ENCODE measurements at places on chromosomes 3 and 15. TPM values are rescaled to one million over a fixed set of nuclear protein-coding genes. Genes with fewer than 3 reads are reported as not detected.

GRCh38 chr3:171456765-171457606 lies 3.2 kb downstream of the TNIK start:
- DNase-seq: no peak

DNA sequence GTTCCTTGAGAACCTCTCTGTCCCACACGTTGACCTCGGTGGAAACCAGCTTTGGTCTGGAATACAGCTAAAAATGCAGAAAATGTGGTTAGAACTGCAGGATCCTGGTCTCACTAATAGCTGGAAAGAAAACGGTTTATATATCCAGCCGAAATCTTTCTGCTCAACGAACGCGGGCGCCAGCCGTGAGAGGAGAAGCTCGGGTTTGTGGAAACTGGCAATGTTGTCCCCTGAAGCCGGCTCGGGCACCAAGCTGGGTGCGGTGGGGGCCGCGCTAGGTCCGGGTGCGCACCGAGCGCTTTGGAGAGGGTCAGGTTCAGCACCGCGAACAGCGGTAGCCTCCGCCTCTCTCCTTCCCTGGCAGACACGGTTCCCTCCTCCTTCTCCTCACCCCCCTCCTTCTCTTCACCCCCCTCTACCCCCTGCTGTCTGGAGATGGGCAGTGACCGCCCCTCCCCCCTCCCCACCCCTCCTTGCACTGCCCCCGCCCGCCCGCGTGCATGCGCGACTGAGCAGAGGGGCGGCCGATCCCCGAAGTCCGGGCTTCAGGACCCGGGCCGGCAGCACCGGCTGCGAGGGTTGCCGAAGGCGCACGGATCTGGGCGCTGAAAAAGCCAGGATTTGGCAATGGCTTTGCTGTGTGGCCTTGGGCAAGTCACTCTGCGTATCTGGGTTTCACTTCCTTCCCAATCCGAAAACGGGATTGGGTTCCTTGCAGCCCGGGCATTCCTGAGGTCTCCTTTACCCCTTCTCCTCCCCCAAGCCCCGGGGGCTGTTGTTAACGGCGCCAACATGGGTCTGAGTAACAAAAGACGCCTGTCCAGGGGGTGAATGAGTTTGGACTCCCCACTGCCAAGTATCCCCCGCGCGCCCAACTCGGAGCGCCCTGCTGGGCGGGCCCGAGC lies at the start of gene SKOR1:
Gene SKOR1, plus strand, starts transcription at position 534 of the 905 bp plus-strand sequence. Its CDS starts 94 bp downstream, at position 628.
- no peak for DNase-seq

- DNase-seq: no peak
Measured at GRCh38 chr15:88118035-88118434, 138.5 kb downstream of the NTRK3 start.

GRCh38 chr15:33022629-33023028 lies 171.9 kb downstream of the FMN1 start:
- DNase-seq: peak; percentile 1

GRCh38 chr3:25412269-25412668 lies 15.8 kb upstream of the RARB start:
- no peak for DNase-seq

Gene FETUB
- not detected for total RNA-seq

Measured in cerebellum (tissue), 4 donors.